ENCODE measurements at places on chromosomes 7 and 10.

DNA sequence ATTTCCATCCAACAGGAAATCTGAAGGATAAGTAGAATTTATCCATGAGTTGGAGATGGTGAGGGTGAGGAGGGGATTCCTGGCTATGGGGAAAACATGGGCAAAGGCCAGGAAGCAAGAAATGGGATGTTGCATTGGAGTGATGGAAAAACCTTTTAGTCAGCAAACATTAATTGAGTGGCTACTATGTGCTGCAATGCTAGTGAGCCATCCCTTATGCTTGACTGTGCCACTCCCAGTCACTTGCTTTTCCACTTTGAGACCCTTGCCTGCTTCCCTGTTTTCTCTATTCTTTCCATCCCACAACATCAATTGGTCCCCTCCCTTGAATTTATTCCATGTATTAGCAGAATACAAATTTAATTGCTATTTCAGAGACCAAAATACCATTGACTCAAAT lies 252.7 kb upstream of the HABP2 start:
- no peak for DNase-seq

DNA sequence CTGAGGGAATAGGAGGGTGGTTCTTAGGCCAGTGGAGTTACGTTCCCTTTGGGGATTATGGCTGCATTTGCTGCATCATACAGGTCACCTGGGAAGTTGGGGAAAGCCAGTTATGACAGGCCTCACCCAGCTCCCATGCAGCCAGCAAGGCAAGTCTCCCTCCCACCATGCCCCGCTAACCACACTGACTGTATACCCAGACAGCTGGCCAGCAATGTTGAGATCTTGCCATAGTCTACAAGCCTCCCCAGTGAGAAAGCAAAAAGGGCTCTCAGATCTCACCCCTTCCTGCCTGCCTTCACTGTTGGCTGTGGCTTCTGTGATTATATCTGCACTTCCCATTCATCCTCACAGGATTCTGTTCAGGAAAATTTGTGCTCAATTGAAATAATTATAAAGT lies 133.3 kb upstream of the HGF start:
- no peak for DNase-seq

- no peak for DNase-seq
Observed at GRCh38 chr10:93006435-93007039, 54.1 kb upstream of the CYP26C1 start.

DNA sequence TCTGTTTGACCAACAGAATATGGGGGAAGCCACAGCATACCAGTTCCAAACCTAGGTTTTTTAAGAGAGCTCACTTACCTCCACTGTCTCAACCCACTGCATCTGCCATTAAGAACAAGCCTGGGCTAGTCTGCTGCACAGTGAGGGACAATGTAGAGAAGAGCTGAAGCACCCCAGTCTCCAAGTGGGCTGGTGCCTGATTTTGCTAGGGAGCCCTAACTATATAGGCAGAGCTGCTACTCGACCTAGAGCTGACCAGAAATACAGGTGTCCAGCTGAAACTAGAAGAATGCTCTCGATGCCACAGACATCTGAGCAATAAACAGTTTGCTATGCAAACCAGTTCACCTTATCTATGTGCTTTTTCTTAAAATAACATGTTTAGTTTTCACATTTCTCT lies 106.9 kb upstream of the BET1 start:
- no peak for DNase-seq

- no peak for DNase-seq
Observed at GRCh38 chr10:77027141-77027540, 610.5 kb downstream of the KCNMA1 start.

GRCh38 chr10:117462816-117463544 lies 79.6 kb upstream of the EMX2 start:
- no peak for DNase-seq

Data from stimulated activated CD8-positive, alpha-beta memory T cell treated with anti-CD3 and anti-CD28 coated beads, Interleukin-2, amount 100 ng/mL, for 1 hour (primary cell).